ENCODE measurements at places on chromosomes 16 and 17.

DNA sequence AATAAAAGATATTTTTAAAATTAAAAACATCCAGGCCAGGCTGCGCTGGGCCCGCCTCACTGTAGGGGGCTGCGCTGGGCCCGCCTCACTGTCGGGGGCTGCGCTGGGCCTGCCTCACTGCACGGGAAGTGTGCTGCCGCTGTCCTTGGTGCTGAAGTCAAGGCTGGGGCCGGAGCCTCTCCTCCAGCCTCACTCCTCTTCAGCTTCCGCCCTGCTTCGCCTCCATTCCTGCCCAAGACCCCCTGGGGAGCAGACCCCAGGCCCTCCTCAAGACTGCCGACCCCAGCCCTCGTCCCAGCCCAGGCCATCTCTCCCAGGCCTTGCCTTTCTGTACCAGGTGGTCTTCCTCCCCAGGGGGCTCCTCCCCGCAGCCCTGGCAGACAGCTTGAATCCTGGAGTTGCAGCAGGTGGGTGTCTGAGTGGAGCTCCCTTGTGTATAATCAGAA is 26.2 kb downstream of the ENDOV start:
- H3K27ac ChIP-seq, result no peak overlapping the region
- DNase-seq, result no peak
- peaks cover 2% of the 10 kb centered on the region for H3K36me3 ChIP-seq

DNA sequence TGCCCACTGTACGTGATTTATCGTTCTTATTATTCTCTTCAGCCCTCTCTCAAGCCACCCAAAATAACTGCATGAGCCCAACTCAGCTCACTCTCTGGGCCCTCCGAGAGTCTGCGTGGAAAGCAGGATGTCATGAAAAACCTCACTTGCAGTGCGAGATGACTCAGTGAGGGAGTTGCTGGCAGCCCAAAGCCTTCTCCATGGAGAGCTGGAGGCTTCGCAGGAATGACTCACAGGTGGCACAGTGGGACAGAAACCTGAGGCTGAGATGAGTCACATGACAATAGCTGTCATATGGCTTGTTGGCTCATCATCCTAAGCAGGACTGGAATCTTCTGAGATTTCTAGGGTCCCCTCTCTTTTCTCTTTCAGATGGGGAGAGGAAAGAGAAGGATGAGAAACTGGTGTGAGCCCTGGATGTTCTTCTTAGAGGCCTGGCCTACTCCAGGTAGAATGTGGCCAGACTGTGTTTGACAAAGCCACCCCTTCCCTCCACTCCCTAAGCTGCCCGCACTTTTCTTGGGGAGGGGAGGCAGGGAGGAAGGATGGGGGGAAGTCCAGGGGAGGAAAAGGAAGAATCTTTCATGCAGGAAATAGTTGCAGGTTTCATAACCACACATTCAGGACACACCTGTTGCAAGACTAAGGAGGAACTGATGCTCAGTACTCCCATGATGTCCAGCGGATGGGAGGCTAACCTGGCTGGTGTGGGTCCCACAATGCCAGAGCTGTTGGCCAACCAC is 160.6 kb upstream of the RPL38 start:
- H3K27me3 ChIP-seq, result no peaks in the 10 kb centered on the region
- no peak overlapping the region for H3K27ac ChIP-seq
- H3K36me3 ChIP-seq, result no peaks in the 10 kb centered on the region
- H3K4me1 ChIP-seq, result no peaks in the 10 kb centered on the region

- DNase-seq, result no peak
- no peaks in the 10 kb centered on the region for H3K4me1 ChIP-seq
- H3K27me3 ChIP-seq, result no peaks in the 10 kb centered on the region
- H3K27ac ChIP-seq, result no peak overlapping the region
- no peaks in the 10 kb centered on the region for H3K36me3 ChIP-seq
Measured at GRCh38 chr16:75818491-75818890, 92.2 kb upstream of the CPHXL start.

- H3K27me3 ChIP-seq, result no peaks in the 10 kb centered on the region
- H3K4me3 ChIP-seq, result no peak overlapping the region
- H3K36me3 ChIP-seq, result no peaks in the 10 kb centered on the region
- no peaks in the 10 kb centered on the region for H3K4me1 ChIP-seq
- H3K27ac ChIP-seq, result no peak overlapping the region
Measured at GRCh38 chr16:73753931-73754330, 542.7 kb upstream of the PSMD7 start.

- H3K27me3 ChIP-seq, result peaks cover 40% of the 10 kb centered on the region
- H3K27ac ChIP-seq, result peak overlapping the region; percentile 93
- H3K4me3 ChIP-seq, result peak overlapping the region; percentile 61
- H3K4me1 ChIP-seq, result peaks cover 16% of the 10 kb centered on the region
Measured at GRCh38 chr17:68600067-68600930, 868 bp downstream of the FAM20A start.

- no peaks in the 10 kb centered on the region for H3K4me1 ChIP-seq
- DNase-seq, result no peak
- no peak overlapping the region for H3K4me3 ChIP-seq
- no peak overlapping the region for H3K27ac ChIP-seq
Measured at GRCh38 chr16:24753000-24753399, 23.5 kb downstream of the TNRC6A start.

- no peak overlapping the region for H3K4me3 ChIP-seq
- peaks cover 29% of the 10 kb centered on the region for H3K4me1 ChIP-seq
- H3K27ac ChIP-seq, result no peak overlapping the region
Measured at GRCh38 chr16:57611706-57612105, 16.7 kb upstream of the ADGRG1 start.

DNA sequence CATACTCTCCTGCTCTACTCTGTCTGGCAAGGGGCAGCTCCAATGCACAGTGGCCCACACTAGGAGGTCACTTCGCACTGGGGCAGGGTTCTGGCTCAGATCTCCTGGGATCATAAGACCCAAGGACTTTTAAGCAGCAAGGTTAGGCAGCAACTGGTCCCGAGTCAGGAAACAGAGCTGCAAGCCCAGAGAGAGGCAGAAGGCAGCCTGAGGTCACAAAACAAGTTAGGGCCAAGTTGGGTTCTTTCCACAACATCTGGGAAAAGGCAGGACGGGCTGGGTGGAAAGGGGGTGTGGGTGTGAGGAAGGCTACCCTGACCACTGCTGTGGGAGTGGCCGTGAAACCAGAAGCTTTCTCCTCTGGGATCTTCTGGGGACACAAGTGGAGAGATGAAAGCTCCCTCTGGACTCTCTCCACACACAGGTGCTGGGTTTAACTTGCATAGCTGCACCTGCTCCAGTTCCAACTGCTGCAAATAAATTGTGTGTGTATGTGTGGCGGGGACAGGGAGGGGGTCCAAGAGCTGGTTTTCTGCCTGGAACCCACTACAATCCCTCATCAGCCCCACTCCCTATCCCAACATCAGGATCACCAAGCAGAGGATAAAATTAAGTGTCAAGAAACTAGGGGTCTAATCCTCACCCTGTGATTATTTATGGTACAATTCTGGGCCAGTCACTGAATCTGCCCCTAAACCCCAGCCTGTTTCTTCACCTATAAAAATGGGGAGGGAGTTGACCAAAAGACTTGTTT is 8.0 kb upstream of the TSPOAP1 start:
- H3K4me3 ChIP-seq, result no peak overlapping the region
- no peaks in the 10 kb centered on the region for H3K36me3 ChIP-seq
- H3K27me3 ChIP-seq, result no peaks in the 10 kb centered on the region
- no peak for DNase-seq
- peak overlapping the region; percentile 77 for H3K27ac ChIP-seq

GRCh38 chr17:4412933-4413831 is 20.6 kb upstream of the SPNS3 start:
- no peaks in the 10 kb centered on the region for H3K27me3 ChIP-seq
- H3K36me3 ChIP-seq, result no peaks in the 10 kb centered on the region
- H3K4me3 ChIP-seq, result no peak overlapping the region
- peak; percentile 87 for DNase-seq

DNA sequence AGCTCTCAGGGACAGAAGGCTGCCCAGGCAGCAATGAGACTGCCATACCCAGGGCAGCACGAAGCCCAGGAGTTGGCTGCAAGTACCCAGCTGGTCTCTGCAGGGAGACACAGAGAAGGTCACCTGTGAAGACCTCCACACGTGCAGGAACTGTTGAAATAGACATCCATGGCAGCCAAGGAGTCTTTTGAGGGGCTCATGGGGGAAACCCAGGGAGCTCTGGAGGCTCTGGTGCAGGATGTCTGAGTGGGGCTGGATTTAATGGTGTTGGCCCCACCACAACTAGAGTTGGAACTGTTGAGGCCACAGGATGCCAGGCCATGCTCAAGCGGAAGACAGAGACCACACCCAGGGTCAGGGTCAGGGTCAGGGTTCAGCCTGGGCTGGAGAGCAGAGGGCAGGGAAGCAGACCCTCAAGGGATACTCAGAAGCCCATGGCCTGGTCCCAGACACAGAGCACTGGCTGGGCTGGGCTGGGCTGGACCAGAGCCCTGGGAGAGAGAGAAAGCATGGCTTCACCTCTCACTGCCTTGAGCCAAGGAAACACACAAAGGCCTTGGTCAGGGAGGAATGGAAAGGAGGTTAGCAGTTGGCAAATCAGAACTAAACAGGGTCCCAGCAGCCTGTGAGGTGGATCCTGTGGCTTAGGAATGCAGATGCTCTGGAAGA is 21.4 kb downstream of the PITPNM3 start:
- H3K4me3 ChIP-seq, result no peak overlapping the region
- H3K27me3 ChIP-seq, result no peaks in the 10 kb centered on the region
- no peaks in the 10 kb centered on the region for H3K4me1 ChIP-seq
- no peak overlapping the region for H3K27ac ChIP-seq
- no peak for DNase-seq
- no peaks in the 10 kb centered on the region for H3K36me3 ChIP-seq

DNA sequence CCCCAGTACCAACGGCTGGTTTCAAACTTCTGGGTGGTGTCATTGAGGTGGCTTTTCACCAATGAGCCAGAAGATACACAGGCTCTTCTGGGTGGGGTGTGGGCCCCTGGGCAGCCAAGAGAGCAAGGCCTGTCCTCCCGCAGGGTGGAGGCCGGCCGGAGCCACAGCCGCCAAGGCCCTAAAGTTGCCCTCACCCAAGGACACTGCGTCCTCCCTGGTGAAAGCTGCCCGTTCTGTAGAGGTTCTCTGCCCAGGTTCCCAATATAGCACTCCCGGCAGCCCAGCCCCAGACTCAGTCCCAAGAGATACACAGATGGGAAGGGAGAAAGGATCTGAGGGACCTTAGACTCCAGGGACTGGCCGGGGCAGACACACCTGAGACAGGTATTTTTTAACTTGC is 10.7 kb upstream of the CACNG1 start:
- H3K27ac ChIP-seq, result no peak overlapping the region
- no peaks in the 10 kb centered on the region for H3K36me3 ChIP-seq
- no peaks in the 10 kb centered on the region for H3K4me1 ChIP-seq
- no peaks in the 10 kb centered on the region for H3K27me3 ChIP-seq
- H3K4me3 ChIP-seq, result no peak overlapping the region

DNA sequence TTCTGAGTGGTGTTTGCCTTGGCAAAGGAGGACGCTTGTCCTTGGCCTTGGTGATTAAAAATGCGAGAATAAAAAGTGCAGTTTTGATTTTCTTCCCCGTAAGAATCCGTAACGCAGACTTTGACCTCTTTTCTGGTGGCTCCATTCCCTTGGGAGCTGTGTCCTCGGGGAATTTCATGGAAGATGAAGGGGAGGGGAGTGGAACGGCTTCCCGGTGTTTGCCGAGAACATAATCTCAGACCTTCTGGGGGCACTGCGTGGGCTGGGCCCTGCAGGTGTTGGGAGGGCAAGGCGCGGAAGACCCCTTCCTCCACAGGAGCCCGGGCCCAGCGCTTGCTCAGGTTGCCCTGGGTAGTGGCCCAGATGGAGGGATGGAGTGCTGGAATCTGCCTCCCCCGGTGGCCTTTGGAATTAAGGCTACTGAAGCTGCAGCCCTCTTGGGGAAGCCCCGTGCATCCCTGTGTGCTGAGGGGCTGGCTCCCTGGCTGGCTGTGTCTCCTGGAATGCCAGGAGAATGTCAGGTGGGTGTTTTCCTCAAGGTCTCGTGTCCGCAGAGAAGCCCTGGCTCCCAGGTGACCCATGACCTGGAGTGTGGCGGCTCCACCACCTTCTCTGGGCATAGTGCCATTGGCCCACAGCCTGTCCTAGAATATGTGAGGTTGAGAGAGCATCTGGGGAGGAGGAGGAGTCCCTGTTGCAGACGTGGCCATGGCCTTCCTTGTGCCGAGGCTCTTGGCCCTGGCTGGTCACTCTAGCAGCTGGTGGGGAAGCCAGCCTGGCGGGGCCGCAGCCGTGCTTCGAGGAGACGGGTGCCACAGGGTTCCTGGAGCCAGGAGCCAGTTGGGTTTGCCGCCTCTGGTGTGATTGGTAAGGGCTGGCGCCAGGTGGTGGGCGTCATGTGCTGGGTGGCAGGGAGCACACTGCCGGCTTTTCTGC is 3.1 kb downstream of the BAIAP2 start:
- H3K4me1 ChIP-seq, result peaks cover 15% of the 10 kb centered on the region
- H3K27ac ChIP-seq, result no peak overlapping the region
- no peak for DNase-seq
- no peak overlapping the region for H3K4me3 ChIP-seq
- peaks cover under 1% of the 10 kb centered on the region for H3K36me3 ChIP-seq
- peaks cover 8% of the 10 kb centered on the region for H3K27me3 ChIP-seq

GRCh38 chr17:13671771-13672170 is 70.0 kb upstream of the HS3ST3A1 start:
- no peaks in the 10 kb centered on the region for H3K27me3 ChIP-seq
- no peaks in the 10 kb centered on the region for H3K4me1 ChIP-seq
- H3K27ac ChIP-seq, result no peak overlapping the region
- no peak overlapping the region for H3K4me3 ChIP-seq

GRCh38 chr17:19359856-19360255 is 2.7 kb downstream of the B9D1 start:
- H3K4me1 ChIP-seq, result peaks cover 15% of the 10 kb centered on the region
- H3K27ac ChIP-seq, result no peak overlapping the region
- H3K27me3 ChIP-seq, result no peaks in the 10 kb centered on the region
- H3K4me3 ChIP-seq, result no peak overlapping the region
- no peak for DNase-seq
- H3K36me3 ChIP-seq, result peaks cover 25% of the 10 kb centered on the region

- no peak overlapping the region for H3K27ac ChIP-seq
- no peak overlapping the region for H3K4me3 ChIP-seq
- no peaks in the 10 kb centered on the region for H3K36me3 ChIP-seq
- peaks cover 9% of the 10 kb centered on the region for H3K4me1 ChIP-seq
Measured at GRCh38 chr16:11488304-11488703, 98.4 kb downstream of the LITAF start.

- H3K4me1 ChIP-seq, result no peaks in the 10 kb centered on the region
- DNase-seq, result no peak
- H3K36me3 ChIP-seq, result no peaks in the 10 kb centered on the region
Measured at GRCh38 chr17:14427900-14428647, 127.2 kb downstream of the HS3ST3B1 start.

- no peaks in the 10 kb centered on the region for H3K4me1 ChIP-seq
- peaks cover 24% of the 10 kb centered on the region for H3K27me3 ChIP-seq
- no peak overlapping the region for H3K27ac ChIP-seq
- no peak for DNase-seq
Measured at GRCh38 chr17:36793976-36794375, 143.3 kb upstream of the LHX1 start.

GRCh38 chr17:65011966-65012365 is 44.6 kb downstream of the GNA13 start:
- H3K4me3 ChIP-seq, result no peak overlapping the region
- no peaks in the 10 kb centered on the region for H3K4me1 ChIP-seq
- DNase-seq, result no peak
- H3K27ac ChIP-seq, result no peak overlapping the region

All from large intestine (tissue), 12 donors.